ENCODE measurements at places on chromosomes 12 and 14.

- peak; percentile 8 for DNase-seq
These were observed 10.9 kb downstream of the EVL start for GRCh38 chr14:100076133-100076532.

GRCh38 chr14:51512316-51512715 is 139.4 kb upstream of the FRMD6 start:
- DNase-seq = no peak

DNA sequence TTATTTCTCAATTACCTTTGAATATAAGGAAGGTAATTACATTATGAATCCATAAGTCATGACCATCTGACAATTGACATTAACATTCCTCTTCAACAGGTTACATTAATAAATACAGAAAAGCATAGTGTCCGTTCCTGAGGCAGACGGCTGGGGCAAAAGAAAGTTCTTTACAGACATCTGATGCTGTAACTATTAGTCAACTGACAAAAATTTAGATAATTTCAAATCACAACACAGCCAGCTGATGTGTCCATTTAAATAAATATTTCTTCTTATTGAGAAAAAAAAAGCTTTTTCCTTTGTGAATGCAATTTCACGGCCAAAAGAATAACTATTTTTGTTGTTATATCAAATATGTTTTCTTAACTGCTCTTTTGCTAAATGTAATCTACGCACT is 9.2 kb upstream of the PYROXD1 start:
- DNase-seq = no peak

DNA sequence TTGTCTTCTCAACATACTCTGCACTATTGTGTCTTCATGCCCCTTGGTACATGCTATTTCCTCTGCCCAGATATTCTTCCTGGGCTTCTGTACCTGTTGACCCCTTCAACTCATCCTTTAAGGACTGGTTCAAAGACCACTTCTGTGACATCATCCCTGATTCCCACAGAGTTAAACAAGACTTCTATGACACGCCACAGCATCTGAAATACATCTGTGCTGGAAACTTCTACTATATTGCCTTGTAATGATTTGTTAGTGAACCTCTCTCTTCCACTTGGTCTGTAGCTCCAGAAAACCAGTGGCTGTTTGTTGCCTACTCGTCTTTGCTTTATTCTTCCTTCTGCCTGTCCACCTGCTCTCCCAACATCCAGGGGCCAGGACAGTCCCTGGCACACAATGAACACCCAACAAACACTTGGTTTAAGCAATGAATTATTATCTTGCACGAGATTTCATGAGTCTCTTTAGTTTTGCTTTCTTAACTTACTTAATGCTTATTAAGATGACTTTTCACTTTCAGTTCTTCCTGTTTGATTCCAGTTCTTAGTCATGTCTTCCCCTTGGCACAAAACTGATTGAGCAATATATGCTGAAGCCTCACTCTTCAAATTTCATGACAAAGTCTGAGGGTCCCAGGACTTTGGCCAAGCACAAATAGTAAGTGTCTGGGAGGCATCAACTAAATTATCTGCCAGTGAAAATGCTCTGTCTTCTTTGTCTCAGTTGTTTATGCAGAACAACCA is 485.9 kb downstream of the APAF1 start:
- no peak for DNase-seq

DNA sequence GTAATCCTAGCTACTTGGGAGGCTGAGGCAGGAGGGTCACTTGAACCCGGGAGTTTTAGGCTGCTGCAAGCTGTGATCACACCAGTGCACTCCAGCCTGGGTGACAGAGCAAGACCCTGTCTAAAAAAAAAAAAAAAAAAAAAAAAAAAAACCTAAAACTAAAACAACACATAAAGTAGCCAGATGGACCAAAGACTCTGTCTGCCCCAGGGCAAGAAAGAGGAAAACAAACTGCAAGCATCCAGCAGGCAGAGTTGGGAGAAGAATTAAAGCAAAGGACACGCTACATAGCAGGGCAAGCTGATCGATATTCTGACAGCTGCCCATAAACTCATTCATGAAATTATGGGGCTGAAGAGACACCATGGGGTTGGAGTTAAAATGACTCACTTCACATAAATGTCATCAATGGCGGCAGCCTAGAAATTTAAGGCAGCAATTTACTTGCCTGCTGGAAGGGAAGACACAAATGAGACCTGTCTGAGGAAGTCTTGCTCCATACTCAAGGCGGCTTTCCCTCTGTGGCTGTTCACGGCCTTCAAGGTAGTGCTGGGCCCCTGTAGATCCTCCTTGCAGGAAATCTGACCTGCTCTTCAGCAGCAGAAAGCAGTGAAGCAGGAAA is 259.1 kb upstream of the FKBP4 start:
- no peak for DNase-seq

GRCh38 chr12:107718606-107719005 is 33.0 kb downstream of the PWP1 start:
- no peak for DNase-seq

DNA sequence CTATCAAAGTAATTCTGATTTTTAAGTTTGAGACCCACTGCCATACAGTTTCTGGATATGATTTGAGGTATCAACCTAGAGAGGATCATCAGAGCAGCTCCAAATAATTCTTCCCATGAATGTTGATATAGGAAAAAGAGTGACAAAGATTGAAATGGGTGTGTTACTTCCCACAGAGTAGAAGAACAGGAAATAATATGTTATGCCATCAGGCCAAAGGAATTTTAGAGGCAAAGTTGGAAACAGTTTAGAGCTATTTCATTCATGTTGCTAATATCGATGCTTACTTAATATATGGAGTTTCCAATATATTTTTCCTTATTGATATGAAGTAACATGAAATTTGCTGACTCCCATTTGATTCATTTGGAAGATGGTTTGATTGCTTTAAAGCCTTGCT is 8.9 kb upstream of the MSRB3 start:
- DNase-seq = no peak

DNA sequence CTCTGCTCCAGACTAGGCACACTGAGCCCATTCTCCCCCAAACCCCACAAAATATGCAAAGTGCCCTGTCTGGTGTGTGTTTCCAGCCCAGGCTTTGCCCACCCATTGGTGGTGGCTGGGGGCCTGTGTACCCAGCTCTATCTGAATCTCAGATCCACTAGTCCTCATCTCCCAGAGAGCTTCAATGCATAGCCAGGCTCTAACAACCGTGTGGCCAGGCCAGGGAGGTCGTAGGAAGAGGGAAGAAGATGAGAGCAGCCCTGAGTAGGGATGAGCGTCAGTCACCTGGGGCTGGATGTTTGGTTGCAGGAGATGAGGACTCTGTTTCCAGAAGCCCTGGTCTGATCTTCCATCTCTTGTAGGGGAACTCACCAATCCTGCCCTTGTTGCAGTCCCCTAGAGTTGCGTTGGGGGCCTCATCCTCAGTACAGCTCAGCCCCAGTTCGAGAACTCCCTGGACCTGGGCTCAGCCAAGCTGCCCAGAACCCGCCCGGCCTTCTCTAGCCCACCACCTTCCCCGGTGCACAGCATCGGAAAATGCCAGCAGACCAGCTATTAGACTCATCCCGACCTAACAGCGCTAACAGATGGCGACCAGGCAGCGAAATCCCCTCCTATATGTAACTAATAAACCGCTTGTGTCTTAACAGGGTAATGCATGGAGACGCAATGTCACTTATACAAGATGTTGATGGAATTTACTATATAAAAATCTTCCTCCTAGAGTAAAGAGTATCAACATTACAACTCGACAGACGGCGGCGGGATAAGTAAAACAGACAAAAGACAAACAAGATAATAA is 3.2 kb upstream of the LHX5 start:
- DNase-seq = no peak
